SK-MEL-5 (cell line): ENCODE measurements at places on chromosomes 7 and 10. TPM values are rescaled to one million over a fixed set of nuclear protein-coding genes. Genes with fewer than 3 reads are reported as not detected.

ARHGEF5 gene
- total RNA-seq = not detected in 2 replicates

SEMA4G gene
- 1.3 and 4.7 TPM in 2 replicates for total RNA-seq

PPP1R3C gene
- total RNA-seq = 12.2 and 13.2 TPM in 2 replicates

CPA4 gene
- 0.11 and 0.16 TPM in 2 replicates for total RNA-seq

NPC1L1 gene
- total RNA-seq = not detected in 2 replicates

LBX1 gene
- total RNA-seq = not detected in 2 replicates

MUC3A gene
- not detected in 2 replicates for total RNA-seq

DNA sequence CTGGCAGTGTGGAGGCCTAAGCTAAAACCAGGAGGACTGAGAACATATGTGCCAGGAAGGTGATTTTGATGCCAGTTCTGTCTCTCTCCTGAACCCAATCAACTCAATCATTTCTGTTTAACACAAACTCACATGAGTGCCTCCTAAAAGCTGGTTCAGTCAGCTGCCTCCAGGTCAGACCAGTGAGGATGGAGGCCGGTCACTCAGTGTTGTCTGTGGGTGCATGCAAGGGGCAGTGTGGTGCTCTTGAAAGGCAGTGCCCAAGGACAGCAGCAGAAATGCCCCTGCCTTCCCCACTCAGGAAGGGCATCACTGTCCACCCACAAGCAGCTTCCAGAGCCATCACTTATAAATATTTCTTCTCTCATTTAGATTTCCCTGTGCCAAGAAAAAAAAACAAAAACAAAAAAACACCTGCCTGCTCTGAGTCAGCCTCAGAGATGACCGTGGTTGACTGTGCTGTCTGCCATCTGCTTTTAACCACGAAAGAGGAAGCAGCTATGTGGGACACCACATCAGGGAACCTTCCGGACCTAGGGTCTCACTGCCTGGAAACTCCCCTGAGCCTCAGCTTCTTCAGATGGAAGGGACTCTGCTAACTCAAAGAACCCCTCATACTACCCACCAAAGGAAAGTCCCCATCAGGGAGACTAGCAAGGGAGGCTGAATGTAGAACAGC lies 39.1 kb downstream of the VOPP1 start:
- no peak for DNase-seq

DNA sequence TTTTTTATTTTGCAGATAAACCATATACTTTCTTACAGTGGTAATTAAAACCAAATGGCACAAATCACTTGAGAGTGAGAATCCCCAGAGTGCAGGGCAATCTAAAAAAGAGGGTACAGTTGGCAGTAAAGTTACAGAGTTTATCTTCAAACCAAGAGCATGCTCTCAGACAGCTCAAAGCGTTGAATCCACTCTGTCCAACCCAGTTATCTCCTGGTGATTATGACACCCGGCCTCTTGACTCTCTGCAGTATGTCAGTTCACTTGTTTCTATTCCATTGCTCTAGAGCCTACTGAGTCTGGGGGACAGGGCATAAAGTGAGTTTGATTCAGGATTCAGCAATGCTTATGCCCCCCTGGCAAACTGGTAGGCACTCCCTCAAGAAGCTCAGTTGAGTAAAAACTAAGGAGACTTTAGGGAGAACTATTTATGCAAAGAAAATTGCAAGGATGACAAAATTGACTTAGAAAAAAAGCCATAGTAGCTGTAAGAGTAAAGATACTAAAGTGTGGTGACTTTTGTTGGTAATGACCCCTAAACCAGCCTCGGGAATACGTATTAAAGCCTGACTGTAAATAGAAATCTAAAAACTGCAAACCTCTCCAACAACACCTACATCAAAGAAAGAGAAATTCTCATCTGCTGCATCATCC lies 55.5 kb downstream of the COL1A2 start:
- no peak for DNase-seq

DNA sequence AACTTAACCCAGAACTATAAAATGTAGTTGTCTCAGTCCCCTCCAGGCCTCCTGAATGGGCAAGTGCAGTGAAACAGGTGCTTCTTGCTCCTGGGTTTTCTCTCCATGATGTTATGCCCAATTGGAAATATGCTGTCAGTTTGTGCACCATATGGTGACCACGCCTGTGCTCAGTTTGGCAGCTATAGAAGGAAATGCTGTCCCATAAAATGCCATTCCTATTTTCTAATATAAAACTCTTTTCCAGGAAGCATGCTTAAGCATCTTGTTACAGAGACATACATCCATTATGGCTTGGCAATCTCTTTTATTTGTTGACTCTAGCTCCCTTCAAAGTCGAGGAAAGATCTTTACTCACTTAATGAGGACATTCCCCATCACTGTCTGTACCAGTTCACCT lies 45.2 kb downstream of the FGFBP3 start:
- no peak for DNase-seq

- peak; percentile 22 for DNase-seq
Observed at GRCh38 chr10:2760736-2761135, 306.6 kb upstream of the PFKP start.

DNA sequence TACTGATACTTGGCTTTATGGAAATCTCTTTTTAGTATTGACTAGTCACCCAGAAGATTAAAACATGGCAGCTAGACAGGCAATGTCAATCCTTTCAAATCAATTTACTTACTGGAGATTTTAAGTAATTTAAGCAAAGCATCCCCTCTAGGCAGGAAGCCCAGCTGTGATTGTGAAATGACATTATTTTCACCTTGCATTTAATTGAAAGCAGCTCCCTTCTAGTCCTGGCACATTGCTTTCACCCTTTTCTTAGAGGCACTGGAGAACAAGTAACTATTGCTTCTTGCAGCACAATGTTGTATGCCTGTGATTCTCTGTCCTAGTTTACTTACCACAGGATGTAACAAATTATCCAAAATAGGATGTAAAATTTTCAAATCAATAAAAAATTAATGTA lies 13.3 kb downstream of the ST7 start:
- no peak for DNase-seq

DNA sequence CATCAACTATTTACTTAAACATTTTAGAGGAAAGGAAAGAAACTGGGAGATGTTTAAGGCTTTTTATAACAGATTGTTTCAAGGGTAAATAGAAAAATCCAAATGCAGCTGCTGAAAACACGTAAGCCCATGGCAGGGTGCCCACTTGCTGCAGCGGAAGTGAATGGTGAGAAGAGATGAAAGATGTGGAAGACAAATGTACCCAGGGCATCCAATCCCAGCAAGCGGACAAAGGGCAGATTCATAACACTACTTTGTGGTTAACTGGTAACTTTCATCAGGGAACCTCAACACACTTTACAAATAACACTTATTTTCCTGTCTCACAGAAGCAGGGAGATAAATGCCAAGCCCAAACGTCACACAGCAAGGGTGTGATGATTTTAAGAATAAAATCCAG lies 358.4 kb downstream of the KCNMA1 start:
- DNase-seq = no peak

DNA sequence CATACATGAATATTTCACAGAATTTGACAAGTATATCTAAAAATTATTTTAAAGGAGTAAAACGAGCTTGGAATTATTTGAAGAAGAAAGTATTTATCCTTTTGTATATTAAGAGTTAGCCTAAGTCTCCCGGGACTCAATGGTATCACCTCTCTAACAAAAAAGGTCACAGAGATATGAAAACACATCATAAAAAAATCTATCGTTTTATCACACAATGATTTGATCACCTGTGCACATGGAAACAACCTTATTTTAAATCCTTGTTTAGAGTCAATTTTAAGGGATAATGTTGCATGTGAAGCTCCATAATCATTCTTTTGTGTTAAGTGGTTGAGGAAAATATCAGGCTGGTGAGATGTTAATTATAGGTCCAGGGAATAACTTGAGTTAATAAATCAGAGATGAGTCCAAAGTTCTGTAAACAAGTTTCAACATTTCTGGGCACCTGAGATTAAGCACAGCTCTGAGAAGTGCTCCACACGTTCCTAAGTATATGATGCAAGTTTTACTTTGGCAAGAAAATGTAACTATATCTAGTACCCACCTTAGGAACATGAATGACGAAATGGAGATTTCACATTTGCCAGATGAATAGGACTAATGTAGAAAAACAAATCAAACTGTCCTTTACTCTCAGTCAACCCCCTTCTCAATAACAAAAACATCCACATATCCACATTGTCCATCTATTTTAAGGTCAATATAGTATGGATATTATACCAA lies 148.5 kb upstream of the AKR1E2 start:
- DNase-seq = no peak

DNA sequence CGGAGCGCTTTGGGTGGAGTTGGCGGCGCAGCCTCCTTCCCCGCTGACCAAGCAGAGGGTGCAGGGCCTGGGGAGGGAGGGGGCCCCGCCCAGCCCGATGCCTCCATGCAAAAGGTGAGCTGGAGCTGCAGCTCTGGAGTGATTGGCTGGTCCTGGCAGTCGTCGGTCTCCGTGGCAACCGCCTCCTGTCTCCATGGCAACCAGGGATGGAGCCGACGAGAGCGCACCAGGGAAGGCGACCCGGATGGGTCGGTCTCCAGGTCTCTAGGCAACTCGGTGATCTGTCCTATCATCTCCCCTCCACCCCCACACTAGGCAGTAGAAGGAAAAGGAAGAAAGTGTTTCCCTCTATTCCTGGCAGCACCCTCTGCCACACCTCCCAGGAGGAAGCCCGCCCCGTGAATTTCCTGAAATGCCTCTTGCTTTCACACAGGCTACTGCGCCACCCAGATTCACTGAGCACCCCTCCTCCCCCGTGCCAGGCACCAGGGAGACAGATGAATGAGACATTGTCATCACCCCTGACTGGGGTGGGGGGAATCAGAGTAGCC lies 647 bp upstream of the NACAD start:
- DNase-seq = peak; percentile 52

DNA sequence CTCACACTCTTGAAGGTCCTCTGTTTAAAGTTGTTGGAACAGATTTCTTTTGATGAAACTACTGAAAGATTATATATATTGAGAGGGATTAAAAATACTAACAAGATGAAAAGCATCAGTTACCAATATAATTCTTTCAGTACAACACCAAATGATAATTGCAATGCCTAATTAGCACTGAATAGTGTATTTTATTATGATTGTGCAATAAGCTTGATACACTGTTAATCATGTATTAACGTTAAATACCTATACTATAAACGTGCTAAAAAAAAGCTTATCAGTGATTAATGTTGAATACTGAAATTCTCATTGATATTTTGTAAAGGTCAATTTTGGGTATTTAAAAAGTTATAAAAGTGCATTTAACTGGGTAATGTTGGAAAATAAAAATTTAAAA lies 61.5 kb downstream of the HIBADH start:
- DNase-seq = no peak
